ENCODE measurements at places on chromosomes 7 and 10.

- no peak for DNase-seq
Measured at GRCh38 chr7:106290319-106290718, 5.5 kb upstream of the NAMPT start.

- no peak for DNase-seq
Measured at GRCh38 chr10:93447970-93448369, 34.2 kb downstream of the MYOF start.

DNA sequence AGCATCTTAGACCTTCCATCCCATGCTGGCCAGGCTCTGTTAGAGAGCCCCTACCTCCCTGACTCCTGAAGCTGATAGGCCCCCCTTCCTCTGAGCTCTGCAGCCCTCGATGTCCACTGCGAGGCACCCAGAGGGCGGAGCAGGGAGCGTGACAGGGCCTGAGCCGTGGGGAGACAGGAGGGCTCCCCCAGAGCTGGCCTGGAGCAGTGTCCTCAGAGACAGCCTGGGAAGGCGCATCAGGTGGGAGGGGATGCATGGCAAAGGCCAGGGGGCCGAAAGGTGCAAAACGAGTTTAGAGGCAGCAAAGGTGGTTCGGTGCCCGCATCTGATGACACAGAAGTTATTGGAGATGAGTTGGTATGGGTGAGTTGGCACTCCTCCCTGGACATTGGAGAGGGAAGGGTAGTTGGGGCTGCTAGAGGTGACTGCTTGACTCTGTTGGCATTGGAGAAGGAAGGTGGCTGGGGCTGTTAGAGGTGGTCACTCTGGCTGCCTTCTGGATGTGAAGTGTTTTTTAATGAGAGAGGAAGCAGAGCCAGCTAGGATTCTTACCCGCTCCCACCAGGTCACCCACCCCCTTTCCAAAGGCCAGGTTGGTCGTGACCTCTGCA is 53.1 kb downstream of the PRF1 start:
- DNase-seq, result no peak

DNA sequence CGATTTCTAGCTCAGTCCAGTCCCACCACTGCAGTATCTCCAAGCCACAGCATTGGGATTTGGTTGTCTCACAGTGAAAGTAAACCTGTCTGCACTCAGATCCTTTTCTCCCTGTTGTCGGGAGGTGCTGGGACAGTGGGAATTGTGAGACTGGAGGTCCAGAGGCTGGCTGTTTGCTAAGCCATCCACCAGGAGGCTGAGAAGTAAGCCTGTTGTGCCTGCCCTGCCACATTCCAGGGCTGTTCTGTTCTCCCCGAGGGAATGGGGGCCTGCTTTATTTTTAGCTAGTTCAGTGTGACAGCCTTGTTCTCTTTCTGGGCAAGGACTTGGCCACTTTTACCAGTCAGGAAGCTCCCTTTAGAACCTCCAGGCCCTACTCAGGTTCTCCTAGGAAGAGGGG is 54.9 kb downstream of the HK1 start:
- no peak for DNase-seq

- DNase-seq, result no peak
Measured at GRCh38 chr7:70728872-70729552, 402.9 kb upstream of the GALNT17 start.

DNA sequence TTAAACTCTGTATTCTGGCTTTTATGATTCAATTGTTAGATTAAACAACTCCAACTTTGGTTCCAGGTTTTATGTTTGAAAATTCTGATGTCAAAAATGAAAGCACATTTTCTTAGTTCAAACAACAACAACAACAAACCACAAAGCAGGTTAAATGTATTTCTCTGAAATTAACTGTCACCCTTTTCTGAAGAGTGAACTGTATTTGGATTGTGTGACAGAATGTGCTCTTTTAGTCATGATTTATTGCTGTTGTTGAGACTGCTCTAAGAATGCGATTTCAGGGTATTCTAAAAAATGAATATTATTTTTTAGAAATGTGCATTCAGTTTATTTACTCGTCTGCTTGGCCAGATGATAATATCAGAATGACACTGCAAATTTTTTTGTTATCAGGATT is 144.1 kb downstream of the GNAI1 start:
- no peak for DNase-seq

DNA sequence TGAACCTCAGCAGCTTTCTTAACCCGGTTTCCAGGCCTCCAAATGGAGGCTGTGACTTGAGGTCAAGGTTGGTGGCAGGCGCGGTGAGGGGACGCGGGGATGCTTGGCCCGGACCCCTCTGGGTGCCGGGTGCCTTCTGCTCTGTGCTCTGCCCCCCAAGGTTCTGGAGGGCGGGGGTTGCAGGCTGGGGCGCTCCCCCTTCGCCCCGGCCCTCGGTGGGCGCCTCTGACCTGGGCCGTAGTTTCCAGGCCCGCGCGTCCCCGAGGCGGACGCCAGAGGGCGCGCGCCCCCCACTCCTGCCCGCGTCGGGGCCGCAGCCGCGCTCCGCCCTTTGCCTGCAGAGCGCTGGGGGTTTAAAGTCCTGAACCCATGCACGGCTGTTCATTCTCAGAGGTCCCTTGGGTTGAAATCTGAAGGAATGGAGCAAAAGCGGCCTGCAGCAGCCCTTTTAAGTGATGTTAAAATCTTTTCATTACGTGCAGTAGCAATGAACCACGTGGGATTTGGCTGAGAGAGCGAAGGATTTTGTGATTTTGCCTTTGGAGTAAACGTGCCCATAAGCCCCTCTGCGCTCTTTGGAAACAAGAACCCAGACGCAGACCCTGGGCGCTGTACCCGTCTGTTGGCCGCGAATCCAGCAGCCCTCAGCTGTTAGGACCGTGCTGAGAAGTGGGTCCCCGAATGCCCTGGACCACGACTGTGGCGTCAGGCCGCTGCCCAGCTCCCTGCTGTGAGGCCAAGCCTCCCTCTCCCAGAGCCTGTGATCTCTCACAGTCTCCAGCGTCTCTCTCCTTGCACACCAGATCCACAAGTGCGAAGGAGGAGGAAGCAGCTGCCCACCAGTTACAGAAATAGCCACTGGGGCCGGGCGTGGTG is 135.0 kb downstream of the ACTR3B start:
- no peak for DNase-seq

DNA sequence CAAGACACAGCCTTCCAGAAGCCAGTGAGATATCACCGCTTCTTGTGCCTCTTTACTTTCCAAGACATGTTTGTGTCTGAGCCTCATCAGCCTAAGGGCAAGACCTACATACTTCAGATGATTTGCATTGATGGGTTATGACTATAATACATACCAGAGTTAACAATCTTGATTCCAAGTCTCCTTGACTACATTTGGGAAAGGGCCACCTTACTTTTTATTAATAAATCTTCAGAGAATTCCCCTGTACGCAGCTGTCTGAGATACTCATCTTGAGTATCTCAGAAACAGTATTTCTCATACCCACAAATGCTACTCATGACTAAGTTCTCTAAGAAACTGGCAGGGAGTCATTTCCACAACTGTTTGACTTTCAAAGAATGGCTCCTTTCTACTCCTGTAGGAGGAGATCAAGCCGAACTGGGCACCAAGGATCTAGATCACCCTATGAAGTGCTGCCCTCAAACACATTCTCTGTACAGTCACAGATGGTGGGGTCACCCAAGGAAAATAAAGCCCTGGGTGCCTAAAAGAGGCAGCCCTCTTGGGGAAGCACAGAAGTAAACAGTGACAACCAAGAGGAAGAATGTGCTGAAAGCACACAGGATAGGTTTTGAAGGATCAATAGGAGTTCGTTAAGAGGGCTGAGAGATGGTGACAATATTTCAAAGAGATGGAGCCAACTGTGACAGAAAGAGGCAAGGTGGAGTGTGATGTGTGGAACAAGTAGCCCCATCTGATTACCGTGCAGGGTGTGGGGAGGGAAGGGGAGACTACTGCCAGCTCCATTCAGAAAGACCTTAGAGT is 138.9 kb downstream of the JAZF1 start:
- peak; percentile 96 for DNase-seq

- no peak for DNase-seq
Measured at GRCh38 chr7:158110661-158111048, 477.0 kb downstream of the PTPRN2 start.

- no peak for DNase-seq
Measured at GRCh38 chr10:68238371-68238770, 6.5 kb upstream of the ATOH7 start.

DNA sequence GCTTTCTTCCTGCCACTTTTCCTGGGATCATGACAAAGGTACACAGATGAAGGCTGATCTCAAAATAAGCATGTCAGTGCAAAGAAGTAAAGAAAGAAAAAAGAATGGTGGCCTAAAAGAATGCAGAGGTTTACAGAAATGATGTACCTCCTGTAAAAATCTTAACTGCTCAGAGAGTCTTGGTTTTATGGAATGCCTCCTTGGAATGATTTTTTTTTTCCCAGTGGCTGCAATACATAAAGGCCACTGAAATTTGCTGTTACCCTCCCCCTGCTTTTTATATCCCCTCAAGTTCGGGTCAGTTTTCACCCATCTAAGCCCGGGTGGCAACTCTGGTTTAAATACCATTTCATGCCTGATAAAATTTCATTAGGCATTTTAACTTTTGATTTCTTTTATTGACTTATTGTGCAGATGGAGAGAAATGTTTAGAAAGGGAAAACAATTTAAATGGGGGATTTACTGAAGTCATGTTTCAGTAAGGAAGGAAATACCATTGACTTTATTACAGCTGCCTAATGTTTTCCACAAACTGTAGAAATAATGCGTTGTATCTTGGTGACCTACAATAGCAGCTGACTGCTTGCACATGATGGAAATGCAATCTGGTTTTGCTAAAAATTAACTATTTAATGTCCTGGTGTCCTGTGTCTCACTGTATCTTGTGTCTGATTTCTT is 102.5 kb downstream of the SAMD9 start:
- no peak for DNase-seq

- DNase-seq, result peak; percentile 52
Measured at GRCh38 chr10:99834410-99834809, 52.0 kb downstream of the ABCC2 start.

DNA sequence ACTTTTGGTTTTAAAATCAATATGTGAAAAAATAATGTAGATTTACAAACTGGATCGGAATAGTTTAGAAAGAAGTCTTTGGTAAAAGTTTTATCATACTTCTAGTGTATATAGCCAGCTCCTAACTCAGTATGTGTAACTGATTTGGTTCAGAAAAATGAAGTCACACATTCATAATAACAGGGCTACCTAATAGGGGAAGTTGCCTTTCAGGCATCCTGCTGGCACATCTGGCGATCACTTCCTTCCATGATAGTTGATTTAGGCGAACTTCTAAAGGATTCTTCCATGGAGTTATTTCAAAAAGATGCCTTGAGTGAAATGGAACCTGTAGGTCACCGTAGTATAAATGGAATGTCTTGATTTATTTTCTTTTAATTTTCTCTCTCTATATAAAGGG is 69.1 kb downstream of the SHH start:
- DNase-seq, result no peak

- DNase-seq, result no peak
Measured at GRCh38 chr10:5479481-5480161, 19.7 kb downstream of the CALML5 start.

- peak; percentile 60 for DNase-seq
Measured at GRCh38 chr7:43481902-43482678, 100.8 kb upstream of the STK17A start.

- peak; percentile 99 for DNase-seq
Measured at GRCh38 chr7:76303202-76304147, 1.0 kb downstream of the HSPB1 start.

DNA sequence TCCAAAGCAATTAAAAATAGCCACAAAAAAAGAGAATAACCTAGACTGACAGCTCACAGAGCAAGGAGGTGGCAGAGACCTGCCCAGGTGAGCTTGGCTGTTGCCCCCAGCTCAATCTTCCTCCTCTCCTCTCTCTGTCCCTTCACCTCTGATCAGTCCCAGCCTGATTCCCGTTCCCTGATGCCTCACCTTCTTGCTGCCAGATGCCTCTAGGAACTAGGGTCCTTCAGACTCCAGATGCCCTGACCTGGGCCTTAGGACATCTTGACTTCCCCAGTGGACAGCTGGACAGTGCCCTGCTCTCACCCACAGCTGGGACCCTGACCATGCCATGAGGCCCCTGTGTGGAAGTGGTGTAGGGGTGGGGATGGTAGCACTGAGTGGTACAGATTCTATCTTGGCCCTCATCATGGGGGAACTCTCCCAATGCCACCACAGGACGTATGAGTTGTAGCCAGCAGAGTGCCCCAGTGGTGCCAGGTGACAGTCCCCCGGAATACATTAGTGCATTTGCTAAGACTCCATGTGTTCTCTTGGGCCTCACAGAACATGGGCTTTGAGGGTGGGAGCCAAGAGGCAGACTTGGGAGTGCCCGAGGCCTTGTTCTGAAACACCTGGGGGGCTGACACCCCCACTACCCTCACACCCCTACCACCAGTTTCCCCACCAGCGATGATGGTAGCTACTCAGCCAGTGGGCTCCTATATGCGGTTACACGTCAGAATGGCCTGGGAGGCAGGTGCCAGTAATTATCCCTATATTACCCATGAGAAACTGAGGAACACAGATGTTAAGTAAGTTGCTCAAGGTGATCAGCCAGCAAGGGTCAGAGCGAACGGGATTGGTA is 2.0 kb downstream of the DEPP1 start:
- no peak for DNase-seq

DNA sequence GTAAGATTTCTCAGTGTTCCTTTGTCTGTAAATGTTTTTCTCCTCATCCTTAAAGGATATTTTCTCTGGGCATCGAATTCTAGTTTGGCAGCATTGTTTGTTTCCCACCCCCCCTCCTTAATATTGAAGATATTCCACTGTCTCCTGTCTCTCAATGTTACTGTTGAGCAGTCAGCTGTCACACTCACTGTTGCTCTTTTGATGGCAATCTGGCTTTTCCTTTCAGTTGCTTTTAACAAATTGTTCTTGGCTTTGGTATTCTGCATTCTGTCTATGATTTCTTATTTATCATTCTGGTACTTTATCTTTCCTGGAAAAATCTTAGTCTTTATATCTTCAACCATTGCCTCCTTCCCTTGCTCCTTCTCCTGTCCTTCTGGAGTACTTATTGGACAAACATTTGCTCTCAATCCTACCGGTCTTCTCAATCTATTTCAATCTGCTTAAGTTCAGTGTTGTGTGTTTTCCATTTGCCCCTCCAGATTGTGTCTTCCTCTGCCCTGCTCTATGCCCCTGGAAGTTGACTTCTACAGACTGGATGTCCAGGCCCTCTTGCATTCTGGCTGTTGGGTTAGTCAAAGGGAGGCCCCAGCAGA is 9.3 kb upstream of the GTPBP4 start:
- no peak for DNase-seq

- no peak for DNase-seq
Measured at GRCh38 chr7:136234040-136234439, 256.9 kb upstream of the MTPN start.

Measured in ACHN (cell line).